ENCODE measurements at places on chromosomes 16 and 17. TPM values are rescaled to one million over a fixed set of nuclear protein-coding genes. Genes with fewer than 3 reads are reported as not detected.

Gene AXIN2
- total RNA-seq = 65.1 TPM

- DNase-seq = no peak
Measured at GRCh38 chr16:29858149-29858849, 4.7 kb downstream of the CDIPT start.

- no peak for DNase-seq
Measured at GRCh38 chr16:50238314-50238713, 28.0 kb upstream of the ADCY7 start.

DNA sequence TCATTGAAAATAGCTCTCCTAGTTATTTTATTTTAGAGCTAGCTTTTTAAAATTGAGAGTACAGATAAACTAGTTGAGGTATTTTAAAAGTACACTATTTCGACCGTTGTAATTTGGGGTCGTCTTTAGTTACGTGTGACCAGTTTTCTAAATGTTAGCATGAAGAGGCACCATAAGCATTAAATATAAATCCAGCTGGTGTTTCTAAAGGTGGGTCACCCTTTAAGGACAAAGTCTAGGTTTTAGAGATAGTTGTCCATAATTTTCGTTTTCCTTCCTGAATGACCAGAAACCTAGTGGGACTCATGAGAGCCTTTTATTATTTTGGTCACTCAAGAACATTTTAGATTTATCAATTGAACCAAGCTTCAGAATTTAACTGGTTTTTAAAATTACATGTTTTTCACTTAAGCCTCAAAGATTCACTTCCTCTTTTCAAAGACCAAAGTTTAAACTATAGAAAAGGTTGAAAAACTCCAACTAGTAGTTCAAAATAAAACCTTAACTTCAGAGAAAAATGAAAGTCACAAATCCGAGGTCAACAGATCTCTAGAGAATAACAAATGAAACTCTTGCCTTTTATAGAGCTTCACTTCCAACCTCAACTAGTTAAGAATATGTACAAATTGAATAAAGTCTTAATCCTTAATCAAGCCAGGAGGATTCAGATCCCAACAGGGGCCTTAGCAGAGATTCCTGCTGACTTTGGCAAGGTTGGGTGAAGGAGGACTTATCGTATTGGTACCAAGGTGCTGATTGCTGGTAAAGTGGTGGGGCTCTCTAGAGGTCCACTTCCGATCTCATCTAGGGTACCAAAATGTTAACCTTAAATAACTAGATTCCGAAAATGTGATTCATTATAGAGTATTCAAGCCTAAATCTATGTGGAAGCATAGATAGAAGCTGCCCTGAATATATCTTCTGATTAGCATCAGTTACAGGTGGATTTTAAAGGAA, 32.5 kb downstream of the PHKB start:
- no peak for DNase-seq

- DNase-seq = no peak
Measured at GRCh38 chr16:47848421-47849109, 307.2 kb downstream of the ABCC12 start.

GRCh38 chr16:68005786-68006286, 6.6 kb upstream of the DPEP2 start:
- no peak for DNase-seq

Gene KRT33A
- not detected for total RNA-seq

DNA sequence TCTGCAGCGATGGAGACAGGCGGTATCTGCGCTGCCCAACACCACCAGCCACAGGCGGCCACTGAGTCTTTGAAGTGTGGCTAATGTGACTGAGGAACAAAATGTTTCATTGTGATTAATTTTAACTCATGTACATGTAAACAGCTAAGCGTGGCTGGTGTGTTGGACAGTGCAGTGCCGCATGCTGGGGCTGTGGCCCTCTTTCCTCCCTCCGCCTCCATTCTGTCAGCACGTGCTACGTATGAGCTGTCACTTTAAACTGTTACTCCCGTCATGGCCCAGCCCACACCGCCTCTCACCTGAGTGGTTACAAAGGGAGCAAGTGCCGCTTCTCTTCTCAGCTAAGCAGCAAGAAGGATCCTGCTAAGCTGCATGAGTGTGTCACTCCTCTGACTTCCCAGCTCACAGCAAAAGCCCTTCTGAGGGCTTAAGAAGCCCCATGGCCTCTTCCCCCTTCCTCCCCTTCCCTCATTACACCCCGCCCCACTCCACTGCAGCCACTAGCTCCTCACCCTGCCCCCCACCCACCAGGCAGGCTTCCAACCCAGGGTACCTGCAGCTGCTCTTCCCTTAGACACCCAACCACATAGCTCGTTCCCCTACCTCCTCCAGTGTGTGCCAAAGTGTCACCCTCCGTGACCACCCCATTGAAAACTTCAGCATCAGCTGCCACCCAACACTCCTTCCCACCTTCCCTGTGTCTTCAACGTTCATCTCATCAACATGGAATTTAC, 15.0 kb downstream of the HASPIN start:
- no peak for DNase-seq

Gene SLC12A4
- 98.1 TPM for total RNA-seq

GRCh38 chr17:79870540-79870939, 31.3 kb upstream of the CBX4 start:
- no peak for DNase-seq

Gene PRSS22
- not detected for total RNA-seq

- DNase-seq = no peak
Measured at GRCh38 chr16:85640585-85640984, 27.5 kb downstream of the GSE1 start.
